ENCODE measurements at places on chromosomes 6 and 20.

DNA sequence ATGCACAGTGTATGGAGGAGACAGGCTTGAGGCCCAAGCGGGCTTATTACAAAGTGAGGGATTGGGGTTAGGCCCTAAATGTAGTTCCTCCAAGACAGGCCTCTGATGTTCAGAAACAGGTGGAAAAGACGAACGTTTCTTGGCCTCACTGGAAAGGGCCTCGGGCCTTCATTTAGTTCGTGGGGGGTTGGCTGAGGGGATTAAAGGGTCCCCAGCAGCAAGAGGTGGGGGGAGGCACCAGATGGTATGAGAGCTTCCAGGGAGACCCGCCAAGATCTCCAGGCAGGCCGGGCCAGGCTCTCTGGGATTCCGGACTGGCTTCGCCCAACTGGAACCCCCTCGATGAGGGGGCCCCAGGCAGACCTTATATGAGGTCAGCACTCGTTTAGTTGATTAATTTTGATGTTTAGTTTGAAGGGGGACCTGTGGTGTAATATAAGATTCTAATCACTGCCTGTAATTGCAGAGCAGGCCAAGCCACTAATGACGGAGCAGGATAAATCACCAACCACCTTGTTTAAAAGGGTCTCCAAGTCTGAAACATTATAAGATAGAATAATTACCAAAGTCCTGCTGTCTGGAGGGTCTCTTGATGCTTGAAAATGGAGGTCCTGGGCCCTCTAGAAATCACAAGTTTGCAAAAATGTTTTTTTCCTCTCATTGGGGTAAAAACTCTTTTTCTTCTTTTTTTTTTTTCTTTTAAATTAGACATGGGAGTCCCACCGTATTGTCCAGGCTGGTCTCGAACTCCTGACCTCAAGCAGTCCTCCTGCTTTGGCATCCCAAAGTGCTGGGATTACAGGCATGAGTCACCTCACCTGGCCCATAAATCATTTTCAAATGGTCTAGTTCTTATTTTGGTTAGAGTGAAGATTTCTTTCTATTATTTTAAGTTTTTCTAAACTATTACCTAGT is 2.2 kb downstream of the HMGA1 start:
- DNase-seq: no peak

GRCh38 chr6:42385339-42385738 is 66.4 kb downstream of the TRERF1 start:
- DNase-seq: no peak

GRCh38 chr6:163182696-163183095 is 231.8 kb upstream of the QKI start:
- no peak for DNase-seq

DNA sequence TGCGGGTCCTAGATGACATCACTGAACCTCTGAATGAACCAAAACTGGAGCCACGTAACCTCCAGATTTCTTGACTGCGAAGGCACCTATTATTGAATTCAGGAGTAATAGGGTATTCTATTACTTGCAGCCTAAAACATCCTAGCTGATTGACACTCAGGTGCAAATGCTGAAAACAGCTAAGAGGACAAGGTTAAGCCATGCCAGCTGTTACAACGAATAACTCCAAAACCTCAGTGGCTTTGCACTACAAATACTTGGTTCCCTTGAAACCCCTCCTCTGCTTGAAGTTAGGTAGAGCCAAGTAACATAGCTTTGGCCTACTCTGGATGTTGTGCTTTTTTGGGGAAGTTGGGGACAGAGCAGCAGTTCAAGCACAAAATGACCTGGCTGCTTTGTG is 21.0 kb upstream of the CCN5 start:
- DNase-seq: no peak

- no peak for DNase-seq
Measured at GRCh38 chr6:158357570-158358216, 45.4 kb downstream of the TULP4 start.

- no peak for DNase-seq
Measured at GRCh38 chr6:95230071-95230740, 347.1 kb upstream of the MANEA start.

- DNase-seq: no peak
Measured at GRCh38 chr20:50113420-50114224, 672 bp upstream of the UBE2V1 start.

DNA sequence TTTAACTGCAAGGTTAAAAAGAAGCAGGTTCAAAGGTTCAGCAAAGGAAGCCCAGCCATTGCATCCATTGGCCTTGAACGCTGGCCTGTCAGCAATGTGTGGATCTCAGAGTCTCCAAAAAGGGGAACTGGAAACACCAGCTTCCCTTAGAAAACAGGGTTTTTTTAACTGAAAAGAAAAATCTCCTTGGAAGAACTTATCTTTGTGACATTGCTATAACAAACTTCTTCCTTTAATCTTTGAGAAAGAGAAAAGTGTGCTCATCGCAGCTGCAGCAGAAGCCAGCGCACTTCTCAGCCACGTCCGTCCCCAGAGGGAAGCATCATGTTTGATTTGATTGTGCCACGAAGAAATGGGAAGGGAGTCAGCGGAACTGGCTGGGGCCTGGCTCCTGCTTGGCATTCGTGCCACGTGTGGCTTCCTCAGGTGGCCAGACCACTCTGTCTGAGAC is 215.0 kb downstream of the SYNDIG1 start:
- DNase-seq: no peak

DNA sequence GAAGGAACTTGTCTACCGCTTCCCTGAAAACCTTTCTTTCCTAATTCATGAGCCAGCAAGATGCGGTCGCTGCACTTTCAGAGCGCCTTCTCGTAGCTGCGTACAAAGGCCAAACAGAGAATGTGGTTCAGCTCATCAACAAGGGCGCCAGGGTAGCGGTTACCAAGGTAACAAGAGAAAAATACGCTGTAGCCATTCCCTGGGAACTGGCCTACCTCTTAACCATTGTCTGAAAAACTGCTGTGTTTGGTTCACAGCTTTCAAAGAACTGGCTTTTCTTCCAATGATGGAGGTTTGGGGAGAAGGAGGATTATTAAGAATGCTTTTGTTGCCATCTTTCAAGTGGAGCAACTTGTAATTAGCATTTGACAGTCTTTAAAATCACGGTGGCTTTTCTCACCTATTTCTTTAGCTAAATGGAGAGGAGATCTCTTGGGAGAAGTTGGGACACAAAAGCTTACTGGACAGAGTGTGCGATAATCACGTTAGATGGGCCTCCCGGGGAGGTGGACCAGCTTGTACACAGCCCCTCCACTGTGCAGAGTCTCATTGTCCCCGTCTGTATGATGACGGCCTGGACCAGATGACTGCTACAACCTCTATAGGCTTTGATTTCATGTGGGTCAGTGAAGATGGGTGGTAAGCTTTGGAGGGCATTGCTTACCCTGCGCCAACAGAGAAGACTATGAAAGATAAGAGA is 71.5 kb downstream of the LYRM2 start:
- no peak for DNase-seq

DNA sequence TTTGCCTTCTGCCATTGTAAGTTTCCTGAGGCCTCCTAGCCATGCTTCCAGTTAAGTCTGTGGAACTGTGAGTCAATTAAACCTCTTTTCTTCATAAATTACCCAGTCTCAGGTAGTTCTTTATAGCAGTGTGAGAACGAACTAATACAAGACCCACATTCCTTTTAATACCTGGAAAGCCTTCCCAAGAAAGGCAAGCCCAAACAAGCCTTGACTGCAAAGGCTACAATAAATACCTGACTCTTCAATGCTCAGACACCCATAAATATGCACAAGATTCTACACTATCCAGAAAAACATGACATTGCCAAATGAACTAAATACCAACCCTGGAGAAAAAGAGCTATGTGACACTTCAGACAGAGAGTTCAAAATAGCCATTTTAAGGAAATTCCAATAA is 338.8 kb downstream of the HAO1 start:
- DNase-seq: no peak

DNA sequence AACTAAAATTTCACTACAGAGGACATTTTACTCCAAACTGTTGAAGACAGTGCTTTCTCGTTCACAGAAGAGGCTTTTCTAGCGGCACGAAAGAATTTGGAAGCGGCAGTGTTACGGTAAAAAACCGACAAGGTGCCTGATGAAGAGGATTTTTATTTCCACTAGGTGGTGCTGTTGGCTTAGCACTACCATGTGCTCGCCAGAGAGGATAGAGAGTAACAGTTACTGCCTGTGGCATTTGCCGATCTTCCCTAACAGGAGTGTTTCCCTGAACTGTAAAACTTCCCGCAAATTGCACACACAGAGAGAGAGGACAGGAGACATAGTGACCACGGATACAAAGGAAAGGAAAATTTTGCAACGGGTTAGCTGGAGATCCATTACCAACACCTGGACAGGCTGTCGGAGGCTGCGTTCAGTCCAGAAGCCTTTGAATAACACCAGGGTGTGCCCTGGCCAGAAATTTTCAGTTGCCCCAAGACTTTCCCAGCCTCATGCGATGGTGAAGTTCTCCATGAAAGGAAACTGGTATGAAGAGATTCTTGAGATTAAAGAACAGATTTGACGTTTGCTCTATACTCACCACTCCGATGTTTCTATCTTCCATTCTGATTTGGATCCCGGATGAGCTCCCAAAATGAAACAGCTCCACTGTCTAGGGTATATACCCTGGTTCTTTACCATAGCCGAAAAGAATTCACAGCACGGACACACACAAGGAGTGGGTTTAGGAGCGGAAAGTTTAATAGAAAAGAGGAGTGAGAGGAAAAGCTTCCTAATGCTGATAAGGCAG is 48.1 kb downstream of the HLA-DPB1 start:
- no peak for DNase-seq
